ENCODE measurements at places on chromosomes 1 and 21.

DNA sequence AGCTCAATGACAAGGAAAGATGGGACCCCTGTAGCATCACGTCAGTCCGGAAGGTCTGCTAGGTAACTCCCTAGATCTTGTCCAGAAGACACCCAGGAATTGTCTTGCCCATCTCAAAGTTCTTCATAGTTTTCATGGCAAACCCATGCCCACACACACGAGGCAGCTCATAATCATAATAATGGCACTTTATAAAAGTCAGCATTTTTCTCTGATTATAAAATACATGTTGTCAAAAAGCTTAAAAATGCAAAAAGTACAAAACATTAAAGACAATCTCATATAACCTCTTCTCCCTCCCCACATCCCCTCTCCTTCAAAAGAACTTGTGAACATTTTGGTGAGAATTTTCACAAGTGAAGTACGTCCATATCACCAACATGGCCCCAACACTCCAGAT is 30.8 kb downstream of the EPHX1 start:
- no peak for DNase-seq

DNA sequence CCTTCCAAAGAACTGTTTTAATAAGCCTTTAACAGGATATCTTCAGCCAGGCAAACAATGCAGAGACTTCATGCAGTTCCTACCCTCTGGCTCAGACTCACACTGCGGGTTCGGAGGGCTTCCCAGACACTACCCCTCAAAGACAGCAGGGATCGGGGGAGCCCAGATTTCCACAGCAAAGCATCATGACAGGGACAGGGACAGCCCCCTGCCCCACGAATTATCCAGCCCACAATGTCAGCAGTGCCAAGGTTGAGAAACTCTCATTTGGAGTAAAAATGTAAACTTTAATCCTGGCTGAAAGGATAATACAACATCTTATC is 20.1 kb downstream of the NPHP4 start:
- DNase-seq: no peak

DNA sequence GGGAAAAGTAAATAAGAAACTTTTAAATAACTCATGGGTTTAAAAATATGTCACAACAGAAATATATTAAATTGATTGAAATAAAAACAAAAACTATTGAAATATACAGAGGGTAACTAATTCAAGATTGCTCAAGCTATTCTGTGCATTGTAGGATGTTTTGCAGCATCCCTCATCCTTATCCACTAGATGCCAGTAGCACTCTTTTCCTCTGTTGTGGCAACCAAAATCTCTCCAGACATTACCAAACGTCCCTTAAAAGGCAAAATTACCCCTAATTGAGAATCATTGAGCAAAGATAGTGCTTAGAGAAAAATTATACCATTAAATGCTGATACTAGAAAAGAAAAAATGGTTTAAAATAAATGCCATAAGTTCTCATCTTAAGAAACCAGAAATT is 682.6 kb downstream of the RWDD3 start:
- DNase-seq: no peak

- peak; percentile 81 for DNase-seq
Observed at GRCh38 chr1:32335790-32336590, at the start of gene MARCKSL1. Gene MARCKSL1, minus strand, starts transcription at chr1:32336233. Its CDS starts 200 bp downstream, at chr1:32336033.

DNA sequence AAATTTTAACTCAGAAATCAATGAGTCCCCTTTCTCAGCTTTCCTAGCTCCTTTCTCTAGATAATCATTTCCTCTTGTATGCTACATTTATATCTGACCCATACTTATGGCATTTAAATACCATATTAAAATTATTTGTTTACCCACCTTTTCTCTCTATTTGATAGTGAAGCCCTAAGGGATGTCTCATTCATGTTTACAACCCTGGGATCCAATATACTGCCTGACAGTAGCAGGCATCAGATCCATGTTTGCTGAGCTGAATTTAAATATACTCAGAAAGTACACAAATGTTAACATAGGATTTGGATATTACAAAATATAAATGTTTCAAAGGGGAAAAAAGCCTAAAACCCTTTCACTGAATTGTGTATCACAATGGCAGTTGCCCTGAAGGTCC is 26.5 kb downstream of the SCMH1 start:
- no peak for DNase-seq

DNA sequence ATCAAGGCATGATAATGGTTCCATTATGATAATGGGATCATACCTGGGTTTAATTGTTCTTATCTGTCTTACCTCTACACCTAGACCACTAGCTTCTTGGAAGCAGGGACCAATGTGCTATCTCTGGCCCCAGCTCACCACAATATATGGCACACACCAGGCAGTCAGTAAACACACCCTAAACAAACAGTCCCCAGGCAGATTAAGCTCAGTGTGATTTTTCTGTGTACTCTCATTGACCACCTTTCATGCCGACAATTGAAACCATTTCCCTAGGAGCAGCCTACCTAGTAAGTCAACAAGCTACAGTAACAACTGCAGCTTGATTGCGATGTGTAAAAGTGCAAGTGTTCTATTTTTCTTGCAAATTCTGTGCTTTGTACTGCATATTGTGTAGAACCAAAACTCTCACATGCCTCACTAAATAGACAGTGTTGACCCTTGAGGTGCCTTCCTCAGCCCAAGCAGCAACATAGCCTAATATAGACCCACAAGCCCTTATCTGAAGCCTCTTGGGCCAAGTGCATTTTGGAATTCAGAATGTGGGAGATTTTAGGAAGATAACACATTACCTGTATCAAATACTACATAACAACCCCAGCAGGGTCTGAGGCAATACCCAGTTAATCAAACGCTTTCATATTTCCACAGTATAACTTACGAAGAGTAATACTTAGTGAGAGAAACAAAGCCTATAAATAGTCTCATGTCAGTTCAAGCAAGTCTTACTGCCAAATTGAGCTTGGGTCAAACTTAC is 32.0 kb downstream of the INPP5B start:
- DNase-seq: no peak

GRCh38 chr1:182408435-182409075 is 8.1 kb upstream of the TEDDM1 start:
- no peak for DNase-seq

GRCh38 chr21:36381841-36382589 is 3.2 kb upstream of the CHAF1B start:
- no peak for DNase-seq

- peak; percentile 17 for DNase-seq
Observed at GRCh38 chr1:53121319-53122172, 20.9 kb downstream of the SLC1A7 start.

- no peak for DNase-seq
Observed at GRCh38 chr1:116006486-116006964, 30.2 kb downstream of the SLC22A15 start.

DNA sequence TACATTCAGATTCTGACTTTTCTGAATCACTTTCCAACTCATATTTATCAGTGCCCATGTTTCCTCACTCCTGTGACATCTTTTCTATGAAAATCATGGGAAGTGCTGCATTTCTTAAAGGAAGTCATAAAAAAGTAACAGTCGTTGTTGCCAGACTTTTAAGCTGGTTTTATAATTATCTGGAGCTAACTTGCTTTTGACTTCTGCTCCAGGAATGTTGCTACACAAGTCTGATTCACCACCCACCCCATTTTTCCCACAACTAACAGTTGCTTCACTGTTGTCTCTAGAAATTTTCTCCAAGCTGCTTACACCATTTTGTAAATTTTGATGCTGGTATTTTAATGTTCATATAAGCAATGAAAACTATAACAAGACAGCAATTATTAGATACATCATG is 12.2 kb downstream of the FCRLB start:
- no peak for DNase-seq

- DNase-seq: no peak
Observed at GRCh38 chr21:28822123-28822399, 170.6 kb downstream of the LTN1 start.

Data from activated T-cell treated with anti-CD3 and anti-CD28 coated beads for 48 hours (primary cell).